Stimulated activated CD4-positive, alpha-beta T cell treated with anti-CD3 and anti-CD28 coated beads, TNF-alpha, amount 100 ng/mL, for 1 hour (primary cell): ENCODE measurements at places on chromosomes 11 and 22.

GRCh38 chr11:118353084-118353710, 6.2 kb upstream of the UBE4A start:
- DNase-seq = no peak

DNA sequence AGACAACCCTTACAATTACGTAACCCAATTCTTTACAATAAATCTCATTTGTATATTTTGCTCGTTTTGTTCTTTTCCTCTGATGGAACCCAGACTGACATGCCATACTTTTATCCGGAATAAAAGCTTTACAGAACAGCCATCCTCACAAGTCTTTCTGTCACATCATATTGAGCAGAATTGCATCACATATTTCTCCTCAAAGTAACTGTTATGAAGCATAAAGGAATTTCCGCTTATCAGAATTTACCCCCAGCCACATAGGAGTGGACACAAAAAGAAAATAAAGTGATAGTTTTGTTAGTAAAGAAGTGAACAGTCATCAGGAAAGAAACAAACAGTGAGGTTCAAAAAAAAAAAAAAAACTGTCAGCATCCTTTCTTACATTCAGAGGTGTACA, 539.5 kb upstream of the LUZP2 start:
- no peak for DNase-seq

DNA sequence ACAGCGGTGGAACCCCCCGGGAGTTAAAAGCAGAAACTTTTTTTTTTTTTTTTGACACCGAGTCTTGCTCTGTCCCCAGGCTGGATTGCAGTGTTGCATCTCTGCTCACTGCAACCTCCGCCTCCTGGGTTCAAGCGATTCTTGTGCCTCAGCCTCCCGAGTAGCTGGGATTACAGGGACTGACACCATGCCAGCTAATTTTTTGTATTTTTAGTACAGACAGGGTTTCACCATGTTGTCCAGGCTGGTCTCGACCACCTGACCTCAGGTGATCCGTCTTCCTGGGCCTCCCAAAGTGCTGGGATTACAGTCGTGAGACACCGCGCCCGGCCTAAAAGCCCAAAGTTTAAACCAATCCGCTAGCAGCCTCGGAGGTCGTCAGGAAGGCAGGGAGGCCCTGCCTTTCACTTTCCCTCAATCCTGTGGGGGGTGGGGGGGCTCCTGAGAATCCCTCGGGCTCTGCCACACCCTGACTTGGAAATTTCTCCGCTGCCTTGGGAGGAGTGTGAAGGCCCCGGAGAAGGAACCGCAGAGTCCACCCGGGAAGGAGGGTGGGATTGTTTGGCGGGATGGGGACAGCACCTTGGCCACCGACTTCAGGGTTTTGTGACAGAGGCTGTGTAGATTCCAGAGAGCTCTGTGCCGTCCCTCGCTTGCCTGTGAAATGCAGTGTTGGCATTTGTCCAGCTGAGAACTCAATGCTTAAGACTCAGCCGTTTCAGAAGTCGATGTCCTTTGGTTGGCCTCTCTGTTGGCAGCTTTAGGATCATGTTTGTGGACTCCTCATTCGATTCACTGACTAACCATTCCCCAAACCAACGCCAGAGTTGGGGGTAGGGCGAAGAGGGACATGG, 1.0 kb downstream of the ARHGAP8 start:
- DNase-seq = no peak

DNA sequence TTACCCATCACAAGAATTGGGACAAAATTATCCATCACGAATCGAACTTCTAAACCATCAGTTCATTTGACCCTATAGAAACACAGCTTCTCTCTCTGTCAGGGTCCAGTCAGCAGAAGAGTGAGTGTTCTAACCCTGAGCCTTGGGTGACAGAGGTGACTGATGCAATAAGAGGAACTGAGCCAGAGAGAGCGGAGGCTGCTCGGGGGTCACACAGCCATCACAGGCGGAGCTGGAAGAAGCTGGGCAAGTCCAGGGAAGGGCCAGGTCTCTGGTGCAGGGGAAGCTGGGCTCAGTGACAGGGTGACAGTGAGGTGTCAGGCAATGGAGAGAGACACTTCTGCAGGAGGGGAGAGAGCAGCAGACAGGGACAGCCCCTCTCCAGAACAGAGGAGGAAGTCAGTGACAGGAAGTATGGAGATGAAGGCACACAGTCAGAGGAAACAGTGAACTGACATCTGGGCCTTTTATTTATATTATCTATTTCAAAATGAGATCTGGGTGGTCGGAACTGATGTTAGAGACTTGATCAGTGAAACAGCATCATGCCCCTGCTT, 184.0 kb upstream of the TBCEL start:
- DNase-seq = no peak

DNA sequence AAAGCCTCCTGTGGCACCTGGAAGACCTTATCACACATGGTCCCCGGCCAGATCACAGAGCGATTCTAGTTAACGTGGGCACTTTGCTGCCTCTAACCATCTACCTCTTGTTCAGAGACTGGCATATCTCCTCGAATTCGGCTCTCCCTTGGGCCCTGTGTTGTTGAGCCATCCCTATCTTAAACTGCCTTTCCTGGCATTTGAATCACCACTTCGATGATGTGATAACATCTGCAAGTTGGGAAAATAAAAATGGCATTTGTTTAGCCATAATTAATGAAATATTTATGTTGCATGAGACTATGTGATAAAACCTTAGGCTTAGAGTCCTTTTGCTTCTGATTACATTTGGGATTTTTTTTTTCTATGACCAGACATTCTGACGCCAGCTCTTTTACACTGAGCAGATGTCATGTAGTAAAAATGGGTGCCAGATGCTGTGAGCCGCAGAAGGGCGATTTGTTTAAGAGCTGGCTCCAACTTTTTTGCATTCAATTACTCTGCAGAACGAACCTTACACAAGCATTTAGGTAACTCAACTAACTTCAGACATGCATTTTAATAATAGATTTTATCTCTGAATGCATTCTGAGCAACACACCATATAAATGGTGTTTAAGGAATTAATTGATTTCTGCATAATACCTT, 58.5 kb upstream of the PARVA start:
- no peak for DNase-seq

DNA sequence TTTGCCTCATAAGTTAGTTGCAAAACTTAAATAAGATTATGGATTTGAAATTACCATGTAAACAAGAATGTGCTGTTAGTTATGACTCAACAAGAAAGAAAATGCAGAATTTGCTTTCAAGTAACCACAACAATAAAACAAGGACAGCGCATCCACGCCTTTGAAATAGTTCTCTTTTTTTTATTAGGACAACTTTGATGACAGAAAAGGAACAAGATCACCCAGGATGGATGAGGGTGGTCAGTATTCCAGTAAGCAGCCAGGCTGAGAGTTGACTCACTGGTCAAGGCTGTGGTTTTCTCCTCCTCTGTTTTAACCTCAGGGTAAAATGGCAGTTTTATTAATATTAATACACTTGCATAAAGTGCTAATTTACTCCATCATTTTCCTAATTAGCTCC, 544.4 kb downstream of the OPCML start:
- DNase-seq = no peak

DNA sequence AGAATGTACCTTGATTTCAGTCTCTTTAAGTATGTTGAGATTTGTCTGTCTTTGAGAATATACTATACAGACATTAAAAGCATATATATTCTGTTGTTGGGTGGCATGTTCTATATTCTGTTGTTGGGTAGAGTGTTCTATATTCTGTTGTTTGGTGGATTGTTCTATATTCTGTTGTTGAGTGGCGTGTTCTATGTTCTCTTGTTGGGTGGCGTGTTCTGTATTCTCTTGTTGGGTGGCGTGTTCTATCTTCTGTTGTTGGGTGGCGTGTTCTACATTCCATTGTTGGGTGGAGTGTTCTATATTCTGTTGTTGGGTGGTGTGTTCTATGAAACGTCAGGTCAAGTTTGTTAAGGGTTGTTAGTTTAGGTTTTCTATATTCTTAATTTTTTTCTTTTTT, 27.1 kb upstream of the CTTN start:
- DNase-seq = no peak

GRCh38 chr11:86046116-86046515, 22.8 kb downstream of the PICALM start:
- DNase-seq = no peak

GRCh38 chr11:112223754-112224532, 2.3 kb upstream of the PTS start:
- DNase-seq = no peak

- no peak for DNase-seq
These were observed 117.3 kb downstream of the PARVA start for GRCh38 chr11:12494699-12495098.

DNA sequence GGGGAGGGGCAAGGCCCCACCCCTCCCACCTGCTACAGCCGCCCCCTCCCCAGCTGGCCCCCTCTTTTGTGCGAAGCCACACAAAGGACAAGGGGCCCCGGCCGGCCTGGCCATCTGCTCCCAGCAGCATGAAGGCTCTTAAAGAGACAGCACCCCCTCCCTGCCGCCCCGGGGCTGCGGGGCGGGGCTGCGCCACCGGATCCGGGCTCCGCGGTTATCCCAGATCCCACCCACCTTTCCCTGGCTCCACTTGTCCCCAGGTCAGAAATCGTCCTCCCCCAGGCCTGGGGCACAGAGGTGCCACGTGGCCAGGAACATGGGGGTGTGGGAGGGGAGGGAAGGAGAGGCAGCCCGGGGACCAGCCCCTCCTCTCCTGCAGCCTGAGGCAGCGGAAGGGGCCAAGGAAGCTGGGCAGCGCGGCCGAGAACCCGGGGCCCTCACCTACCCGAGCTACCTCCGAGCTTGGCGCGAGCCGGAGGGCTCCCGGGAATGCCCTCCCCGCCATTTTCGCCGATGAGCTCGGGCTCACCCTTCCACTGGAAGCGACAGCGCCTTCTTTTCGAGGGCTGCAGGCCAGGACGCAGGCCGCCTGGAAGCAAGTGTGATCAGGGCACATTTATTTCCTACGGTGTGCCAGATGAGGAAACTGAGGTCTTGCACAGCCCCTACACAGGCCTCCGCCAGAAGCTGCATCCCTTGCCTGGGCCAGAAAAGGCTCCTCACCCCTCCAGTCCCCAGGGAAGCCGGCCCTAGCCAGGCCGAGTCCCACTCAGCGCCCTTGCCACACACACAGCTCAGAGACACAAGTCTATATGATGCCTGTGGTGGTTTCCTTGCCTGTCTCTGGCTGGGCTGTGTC, 2.5 kb upstream of the RCOR2 start:
- DNase-seq = no peak

DNA sequence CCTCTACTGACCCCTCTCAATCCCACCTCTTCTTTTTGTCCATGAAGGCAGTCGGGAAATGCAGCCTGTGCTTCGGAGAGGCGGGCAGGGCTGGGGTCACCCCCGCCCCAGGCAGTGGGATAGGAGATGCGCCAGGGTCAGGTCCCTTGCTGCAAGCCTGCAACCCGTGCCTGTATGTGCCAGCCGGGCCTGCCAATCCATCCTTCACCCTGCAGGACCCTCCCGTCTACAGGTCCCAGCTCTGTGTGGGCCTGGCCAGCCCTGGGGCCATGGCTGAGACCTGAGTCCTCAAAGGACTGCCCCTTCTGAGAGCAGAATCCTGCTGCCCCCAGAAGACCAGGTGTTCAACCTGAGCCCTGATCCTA, 10.9 kb downstream of the ASCL2 start:
- no peak for DNase-seq

GRCh38 chr11:12185914-12186313, 75.5 kb downstream of the MICAL2 start:
- no peak for DNase-seq

DNA sequence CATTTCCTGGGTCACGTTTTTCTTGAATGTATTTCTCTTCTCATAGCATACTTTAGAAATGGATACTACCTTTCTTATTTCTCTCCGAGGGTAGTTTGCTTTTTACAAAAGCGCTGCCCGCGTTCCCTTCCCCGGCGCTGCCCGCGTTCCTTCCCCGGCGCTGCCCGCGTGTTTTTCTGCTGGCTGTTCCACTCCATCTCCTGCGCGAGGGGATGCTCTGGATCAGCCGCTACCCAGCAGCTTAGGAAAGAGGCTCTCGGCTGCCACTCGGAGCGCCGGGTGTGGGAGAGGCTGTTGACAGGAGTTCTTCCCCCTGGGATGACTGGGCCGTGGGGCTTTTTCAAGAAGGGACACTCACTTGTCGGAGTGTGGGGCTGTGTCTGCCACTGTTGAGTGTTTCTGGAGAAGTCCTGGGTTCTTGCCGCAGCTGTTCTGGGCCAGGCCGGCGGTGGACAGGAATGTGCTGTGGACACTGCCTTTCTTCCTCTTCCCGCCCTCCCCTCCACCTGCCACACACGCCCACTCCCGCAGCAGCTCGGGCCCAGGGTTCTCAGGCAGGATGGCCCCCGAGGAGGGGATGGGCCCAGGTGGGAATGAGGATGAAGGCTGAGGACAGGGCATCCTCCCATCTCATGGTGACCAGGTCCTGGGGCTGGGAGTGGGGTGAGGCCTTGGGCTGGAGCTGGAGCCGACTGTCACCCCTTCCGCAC, 30.6 kb downstream of the GLB1L2 start:
- no peak for DNase-seq

DNA sequence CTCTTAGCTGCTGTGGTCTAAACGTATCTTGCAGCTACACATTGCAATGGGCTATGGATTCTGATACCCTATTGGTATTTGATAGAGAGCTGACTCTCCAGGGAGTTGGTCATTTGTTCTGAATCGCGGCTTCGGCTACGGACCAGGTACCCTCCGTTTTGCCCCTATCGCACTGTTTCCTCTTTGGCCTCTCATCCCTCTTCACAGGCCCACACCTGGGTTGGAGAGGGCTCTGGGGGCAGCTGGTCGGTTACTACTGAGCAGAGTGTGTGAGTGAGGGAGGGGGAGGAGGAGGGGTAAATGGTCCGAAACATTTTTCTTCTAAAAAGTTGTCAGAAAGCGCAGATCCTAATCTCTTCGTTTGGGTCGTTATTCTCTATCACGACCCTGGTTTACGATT, 48.8 kb upstream of the HSD17B12 start:
- DNase-seq = no peak

- DNase-seq = no peak
These were observed 12.7 kb downstream of the MED15 start for GRCh38 chr22:20520093-20520511.

DNA sequence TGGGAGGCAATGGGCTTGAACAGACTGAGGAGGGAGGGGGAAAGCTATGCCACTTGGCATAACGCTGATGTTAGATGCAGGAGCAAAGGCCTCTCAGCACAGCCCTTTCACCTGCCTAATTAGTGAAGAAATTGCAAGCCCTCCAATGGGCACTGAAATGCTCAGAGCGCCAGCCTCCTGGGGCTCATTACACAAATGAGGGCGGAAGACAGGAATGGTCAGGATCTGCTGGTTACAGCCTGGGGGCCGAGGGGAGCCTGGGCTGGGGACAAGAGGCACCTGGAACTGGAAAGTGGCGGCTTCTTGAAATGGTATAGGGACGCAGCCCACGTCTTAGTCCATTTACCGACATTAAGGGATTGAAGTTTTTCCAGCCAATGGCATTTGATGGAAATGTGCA, 50.2 kb upstream of the PLET1 start:
- no peak for DNase-seq

- DNase-seq = no peak
These were observed 55.4 kb upstream of the PLET1 start for GRCh38 chr11:112315861-112316739.

- DNase-seq = no peak
These were observed 36.6 kb upstream of the GRAMD1B start for GRCh38 chr11:123393312-123393927.

DNA sequence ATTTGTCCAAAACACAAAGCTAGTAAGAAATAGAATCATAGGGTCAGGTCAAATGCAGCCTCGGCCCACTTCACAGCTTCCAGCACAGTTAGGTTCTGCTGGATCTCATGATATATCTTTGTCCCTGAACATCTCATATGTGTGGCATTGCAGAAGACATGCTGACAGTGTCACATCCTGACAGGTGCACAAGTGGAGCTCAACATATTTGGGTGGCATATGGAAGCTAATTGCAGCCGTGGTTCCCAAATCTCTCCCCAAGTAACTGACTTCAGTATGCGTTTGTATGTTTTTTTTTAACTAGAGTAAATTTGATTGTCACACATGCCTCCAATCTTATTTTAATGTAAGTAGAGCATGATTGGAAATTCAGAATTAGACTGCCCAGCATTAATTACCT, 33.4 kb downstream of the NAV2 start:
- DNase-seq = no peak
